ENCODE measurements at places on chromosomes 4 and X.

GRCh38 chrX:41406201-41406600 is 40.9 kb upstream of the NYX start:
- no peak for DNase-seq

- DNase-seq = no peak
These were observed 67.9 kb upstream of the SOX3 start for GRCh38 chrX:140572724-140573123.

DNA sequence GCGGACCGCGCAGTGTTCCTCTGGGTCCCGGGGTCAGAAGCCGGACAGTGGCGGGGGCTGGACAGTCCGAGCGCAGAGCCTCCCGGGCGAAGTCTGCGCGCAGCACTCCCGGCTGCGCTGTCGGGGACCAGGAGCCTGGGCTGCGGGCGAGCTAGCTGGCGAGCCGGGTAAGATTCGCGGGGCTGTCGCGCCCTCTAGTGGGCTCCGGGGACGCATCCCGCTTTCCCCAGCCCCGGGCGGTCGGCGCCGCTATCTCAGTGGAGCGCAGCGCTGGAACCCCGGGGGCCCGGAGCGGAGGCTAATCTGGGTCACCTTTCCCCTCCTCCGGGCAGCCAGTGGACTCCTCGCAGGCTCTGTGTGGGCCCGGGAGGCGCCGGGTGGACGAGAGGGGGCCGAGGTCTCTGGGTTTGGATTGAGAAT is 4.2 kb downstream of the PDGFRA start:
- peak; percentile 58 for DNase-seq

DNA sequence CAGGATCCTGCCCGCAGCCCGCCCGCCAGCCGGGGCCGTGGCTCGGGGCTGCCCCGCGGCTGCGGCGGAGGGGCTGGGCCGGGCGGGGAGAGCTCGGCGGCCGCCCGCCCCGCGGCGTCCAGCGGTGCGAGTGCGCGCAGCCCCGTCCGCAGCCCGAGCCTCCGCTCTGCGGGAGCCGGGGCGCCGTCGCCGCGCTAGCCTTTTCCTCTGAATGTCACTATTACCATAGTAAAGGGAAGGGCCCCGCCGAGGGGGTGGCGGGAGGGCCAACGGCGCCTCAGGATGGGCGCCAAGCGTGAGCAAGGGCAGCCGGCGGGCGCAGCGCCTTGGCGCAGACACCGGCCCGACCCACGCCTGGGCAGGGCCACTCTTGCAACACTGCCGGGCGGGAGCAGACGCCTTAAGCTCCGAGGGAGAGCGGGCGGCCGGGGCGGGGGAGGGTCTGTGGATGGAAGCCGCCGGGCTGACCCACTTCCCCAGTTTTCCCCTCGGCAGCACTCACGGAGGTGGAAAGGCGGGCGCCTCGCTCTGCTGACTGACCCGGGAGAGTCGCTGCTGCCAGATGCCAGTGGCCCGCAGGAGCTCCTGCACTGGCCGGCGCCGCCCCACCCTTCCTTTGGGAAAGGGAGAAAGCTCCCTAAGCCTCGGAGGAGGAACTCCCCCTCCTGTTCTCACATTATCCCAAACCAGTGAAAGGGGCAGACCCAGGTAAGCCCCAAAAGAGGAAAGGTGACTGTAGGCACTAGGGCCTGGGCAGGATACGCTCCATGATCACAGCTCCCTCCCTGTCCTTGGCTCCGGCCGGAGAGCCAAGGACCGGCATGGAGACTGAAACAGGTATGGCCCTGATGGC is 329.4 kb downstream of the HNRNPD start:
- no peak for DNase-seq

GRCh38 chr4:150332086-150332485 is 249.9 kb upstream of the MAB21L2 start:
- no peak for DNase-seq

- no peak for DNase-seq
These were observed 1.7 kb downstream of the SLAIN2 start for GRCh38 chr4:48343035-48343434.

- no peak for DNase-seq
These were observed 68.3 kb downstream of the LARP7 start for GRCh38 chr4:112704991-112705845.

- no peak for DNase-seq
These were observed 13.3 kb upstream of the AGA start for GRCh38 chr4:177455561-177455970.

- no peak for DNase-seq
These were observed 47.5 kb upstream of the RAP2C start for GRCh38 chrX:132266583-132267355.

- no peak for DNase-seq
These were observed 384.8 kb downstream of the FAM133A start for GRCh38 chrX:94058728-94059382.

DNA sequence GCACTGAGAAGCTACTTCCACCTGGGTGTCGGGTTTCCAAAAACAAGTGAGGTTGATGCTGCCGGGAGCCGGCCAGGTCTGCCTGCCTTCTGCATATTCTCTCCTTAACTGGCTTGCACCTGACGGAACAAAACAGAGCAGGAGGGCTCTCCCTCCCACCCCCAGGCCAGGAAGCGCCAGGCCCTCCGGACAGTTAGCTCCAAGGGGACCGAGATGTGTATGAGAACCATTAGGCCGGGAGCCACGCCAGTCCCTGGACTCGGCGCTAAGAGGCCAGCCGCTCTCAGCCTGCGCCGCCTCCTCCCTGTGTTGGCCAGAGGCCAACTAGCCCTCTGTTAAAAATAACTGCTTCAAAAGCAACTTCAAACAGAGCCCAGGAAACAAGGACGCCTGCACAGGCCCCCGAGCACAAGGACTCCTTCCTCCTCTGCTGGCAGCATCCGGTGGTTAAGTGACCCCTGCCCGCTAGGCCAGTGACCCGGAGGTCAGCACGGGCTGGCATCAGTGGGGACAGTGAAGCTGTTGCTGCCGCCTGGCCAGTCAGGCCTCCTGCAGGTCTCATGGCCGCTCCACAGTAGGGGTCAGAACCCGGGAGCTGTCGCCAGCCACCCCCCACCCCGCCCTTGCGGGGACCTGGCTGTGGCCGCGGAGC is 107.9 kb downstream of the ABLIM2 start:
- no peak for DNase-seq

DNA sequence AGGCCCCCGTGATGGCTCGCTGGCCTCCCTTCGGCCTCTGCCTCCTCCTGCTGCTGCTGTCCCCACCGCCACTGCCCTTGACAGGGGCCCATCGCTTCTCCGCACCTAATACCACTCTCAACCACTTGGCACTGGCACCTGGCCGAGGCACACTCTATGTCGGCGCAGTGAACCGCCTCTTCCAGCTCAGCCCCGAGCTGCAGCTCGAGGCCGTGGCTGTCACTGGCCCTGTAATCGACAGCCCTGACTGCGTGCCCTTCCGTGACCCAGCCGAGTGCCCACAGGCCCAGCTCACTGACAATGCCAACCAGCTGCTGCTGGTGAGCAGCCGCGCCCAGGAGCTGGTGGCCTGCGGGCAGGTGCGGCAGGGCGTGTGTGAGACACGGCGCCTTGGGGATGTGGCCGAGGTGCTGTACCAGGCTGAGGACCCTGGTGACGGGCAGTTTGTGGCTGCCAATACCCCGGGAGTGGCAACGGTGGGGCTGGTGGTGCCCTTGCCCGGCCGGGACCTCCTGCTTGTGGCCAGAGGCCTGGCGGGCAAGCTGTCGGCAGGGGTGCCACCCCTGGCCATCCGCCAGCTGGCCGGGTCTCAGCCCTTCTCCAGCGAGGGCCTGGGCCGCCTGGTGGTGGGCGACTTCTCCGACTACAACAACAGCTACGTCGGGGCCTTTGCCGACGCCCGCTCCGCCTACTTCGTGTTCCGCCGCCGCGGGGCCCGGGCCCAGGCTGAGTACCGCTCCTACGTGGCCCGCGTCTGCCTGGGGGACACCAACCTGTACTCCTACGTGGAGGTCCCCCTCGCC is 3.0 kb downstream of the PLXNB3 start:
- no peak for DNase-seq

- DNase-seq = no peak
These were observed 374.1 kb downstream of the FAT4 start for GRCh38 chr4:125688841-125689240.

DNA sequence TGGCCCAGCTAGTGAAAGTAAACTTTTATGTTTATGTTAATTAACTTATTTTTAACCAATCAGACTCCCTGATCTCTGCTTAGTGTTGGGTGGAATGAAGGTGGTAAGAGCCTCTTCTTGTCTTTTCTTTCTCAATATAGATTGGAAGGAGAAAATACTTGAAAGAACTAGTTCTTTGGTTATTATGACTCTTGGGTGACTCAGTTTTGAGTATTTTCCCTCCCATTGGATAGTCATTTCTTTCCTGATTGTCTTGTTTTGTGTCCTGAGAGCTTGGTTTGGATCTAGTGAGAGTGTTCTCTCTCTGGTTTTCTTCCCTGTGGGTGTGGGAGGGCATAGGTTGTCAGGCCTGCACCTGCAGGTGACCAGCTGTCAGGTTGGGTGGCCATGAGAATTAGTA is 172.0 kb upstream of the GLRA2 start:
- DNase-seq = no peak

DNA sequence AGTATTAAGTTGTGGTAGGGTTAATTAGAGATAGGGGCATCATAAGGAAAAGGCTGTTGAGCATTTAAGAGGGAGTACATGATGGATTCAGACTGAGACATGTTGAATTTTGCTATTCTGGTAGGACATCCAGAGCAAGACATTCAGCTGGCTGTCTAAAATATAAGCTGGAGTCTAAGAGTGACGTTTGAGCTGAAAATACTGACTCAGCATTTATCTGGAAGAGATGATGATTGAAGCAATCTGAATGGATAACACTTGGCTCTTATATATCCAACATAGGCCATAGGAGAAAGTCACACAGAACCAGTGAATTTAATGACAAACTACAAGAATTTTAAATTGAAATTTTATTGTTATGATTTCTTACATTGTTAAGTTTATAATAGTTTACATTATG is 114.3 kb downstream of the CENPC start:
- DNase-seq = no peak

DNA sequence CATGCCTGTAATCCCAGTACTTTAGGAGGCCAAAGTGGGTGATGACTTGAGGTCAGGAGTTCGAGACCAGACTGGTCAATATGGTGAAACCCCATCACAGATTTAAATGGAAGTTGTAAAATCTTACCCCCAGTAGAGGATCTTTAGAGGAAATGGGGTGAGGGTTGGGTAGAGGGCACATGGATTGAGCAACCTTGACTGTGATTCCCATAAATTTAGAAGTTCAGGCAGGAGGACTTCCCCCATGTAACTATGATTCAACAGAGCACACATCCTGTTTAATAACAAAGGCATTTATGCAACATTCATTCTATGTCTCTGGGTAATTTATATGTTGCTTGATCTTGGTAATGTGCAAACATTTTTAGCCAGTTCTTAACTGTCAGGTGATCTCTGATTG is 143.1 kb downstream of the RBM47 start:
- DNase-seq = no peak

- no peak for DNase-seq
These were observed 22.0 kb downstream of the FAM133A start for GRCh38 chrX:93695981-93696380.

- no peak for DNase-seq
These were observed 55.4 kb downstream of the RPS6KA3 start for GRCh38 chrX:20211261-20211786.

DNA sequence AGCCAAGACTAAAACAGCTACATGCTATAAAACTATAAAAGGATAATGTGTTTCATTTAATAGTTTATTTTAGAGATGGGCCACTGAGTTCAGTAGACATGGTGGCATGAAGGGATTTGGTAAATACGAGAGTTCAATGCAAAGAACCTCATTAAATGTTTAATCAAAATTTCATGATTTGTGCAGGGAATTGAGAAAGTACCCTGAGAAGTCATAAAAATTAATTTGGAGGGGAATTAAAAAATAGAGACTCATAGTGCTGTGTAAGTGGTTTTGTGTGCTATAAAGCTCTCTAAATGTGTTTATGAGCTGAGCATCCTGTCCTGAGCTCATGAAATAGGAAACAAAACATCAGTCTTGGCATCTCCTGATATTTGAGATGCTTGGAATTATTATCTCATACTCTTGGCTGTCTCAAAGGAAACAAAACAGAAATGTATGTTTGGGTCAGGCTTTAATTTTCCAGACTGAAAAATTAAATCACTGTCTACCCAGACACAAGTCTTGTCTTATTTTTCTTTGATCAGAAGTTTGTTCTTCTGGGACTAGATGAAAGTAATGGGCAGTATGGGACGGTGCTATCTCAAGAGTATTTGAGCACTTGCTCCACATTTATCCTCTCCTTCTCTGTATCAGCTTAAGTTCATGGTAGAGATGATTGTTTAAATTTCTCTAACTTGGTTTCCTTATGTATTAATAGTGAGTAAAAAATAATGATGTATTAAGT is 38.0 kb upstream of the EMCN start:
- no peak for DNase-seq

GRCh38 chrX:40084471-40085101 is 13.2 kb downstream of the BCOR start:
- no peak for DNase-seq

DNA sequence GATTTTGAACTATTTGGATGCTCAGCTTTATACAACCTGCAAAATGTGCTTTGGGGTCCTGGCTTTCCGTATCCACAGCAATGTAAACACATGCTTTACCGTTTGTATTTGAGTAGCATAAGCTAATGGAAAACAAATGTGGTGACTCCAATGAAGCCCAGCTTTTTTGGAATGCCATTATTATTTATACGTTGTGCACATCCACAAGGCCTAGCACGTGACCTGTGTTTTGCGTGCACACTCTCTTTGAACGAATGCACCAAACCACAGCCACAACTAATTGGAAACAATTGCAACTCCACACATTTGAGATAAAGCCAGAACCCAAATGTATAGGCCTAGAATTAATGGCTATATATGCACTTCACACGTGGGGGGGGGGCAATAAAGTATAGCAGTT is 189.5 kb upstream of the GPC4 start:
- no peak for DNase-seq

DNA sequence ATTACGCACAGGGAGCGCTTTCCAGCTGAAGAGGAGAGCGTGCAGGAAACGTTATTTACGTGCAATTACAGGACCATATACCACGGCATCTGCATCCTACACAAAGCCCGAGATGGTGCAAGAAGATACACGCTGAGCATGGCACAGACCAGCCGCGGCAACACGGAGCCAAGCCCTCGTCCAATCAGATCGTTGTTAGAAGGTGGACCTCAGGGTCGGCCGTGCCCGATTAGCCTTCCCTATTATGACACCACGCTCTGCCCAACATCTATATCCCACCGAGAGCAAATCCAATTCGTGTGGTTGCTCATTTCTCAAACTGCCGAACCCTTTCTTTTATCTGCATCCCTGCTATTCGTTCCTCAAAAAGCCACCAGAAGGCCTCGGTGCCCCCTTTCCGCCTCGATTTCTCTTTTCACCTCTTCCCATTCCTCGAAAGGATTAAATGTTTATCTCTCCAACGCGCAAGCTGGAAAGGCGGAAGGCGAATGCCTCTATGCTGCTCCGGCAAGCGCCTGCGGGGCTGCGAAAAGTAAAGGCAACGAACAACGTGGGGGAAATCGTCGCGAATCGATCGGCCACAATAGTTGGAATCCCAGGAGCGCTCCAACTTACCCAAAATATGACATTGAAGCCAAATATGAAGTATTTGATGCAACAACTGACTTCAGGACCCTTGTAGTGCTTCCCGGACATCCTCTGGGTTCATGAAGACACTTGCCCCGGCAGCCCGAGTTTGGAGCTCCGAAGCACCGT is 702 bp downstream of the TSPAN5 start:
- DNase-seq = peak; percentile 23

- DNase-seq = no peak
These were observed 36.3 kb downstream of the GPR143 start for GRCh38 chrX:9729171-9729885.
